Naive thymus-derived CD4-positive, alpha-beta T cell (primary cell): ENCODE measurements at places on chromosomes 11 and 22.

DNA sequence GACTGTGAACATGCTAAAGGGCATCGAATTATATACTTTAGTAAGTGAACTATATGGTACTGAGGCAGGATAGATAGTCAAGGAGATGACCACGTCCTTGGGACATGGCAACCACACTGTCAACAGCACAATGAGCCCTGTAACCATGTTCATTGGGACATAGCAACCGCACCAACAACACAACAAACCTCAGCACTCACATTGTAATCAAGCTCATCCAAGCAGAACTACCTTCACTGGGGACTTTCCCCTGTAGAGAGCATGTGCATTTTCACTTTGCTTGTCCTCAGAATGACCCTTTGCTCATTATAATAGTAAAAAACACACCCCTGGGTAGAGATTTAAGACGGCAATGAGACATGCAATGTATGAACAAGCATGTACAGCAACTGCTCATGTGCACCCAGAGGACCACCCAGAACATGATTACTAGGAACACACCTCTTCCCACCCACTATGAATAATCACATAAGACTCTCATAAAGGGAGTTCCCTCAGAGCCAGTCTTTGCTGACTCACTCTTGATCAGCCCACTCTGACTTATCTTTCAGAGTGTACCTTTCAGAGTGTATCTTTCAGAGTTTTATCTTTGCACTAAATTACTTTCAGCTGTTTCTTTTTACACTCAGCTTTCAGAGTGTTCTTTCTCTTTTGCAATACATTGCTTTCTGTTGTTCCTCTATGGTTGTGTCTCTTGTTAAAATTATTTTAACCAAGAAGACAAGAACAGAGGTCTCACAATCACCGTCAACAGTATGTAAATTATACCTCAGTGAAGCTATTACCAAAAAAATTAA lies 4.1 kb upstream of the PLAAT2 start:
- DNase-seq, result peak; percentile 56

DNA sequence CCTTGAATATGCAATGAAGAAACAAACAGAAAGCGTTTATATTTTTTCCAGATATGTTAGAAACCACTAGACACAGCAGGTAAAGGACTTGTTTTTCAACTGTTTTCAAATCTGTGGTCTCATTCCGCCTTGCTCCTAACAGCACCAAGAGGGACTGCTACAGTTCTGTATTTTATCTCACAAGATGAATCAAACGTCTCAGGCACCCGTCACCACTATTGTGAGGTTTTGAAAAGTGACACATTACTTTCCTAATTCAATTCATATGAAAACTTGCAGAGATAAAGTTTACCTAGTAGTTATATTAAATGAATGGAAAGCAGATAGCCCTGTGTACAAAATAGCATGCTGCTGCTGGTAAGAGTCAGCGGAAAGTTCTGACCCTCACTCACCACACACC lies 386.3 kb downstream of the ETS1 start:
- DNase-seq, result no peak

GRCh38 chr11:44870181-44870580 lies 80.5 kb downstream of the TP53I11 start:
- DNase-seq, result no peak

DNA sequence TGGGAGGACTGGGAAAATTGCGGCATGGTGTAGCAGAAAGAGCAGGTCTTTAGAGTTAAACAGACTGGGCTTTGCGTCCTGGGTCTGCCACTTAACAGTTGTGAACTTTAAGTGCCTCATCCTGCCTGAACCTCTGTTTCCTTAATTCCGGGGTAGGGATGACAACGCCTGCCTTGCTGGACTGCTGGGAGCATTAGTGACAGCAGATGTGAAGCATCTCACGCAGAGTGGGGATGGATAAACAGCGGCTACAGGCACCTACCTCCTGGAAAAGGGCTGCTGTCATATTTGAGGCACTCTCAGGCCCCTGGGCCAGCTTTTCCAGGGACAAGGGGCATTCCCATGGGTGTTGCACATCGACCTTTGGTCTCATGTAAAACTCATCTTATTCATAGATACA lies 572.2 kb downstream of the TBC1D22A start:
- no peak for DNase-seq

DNA sequence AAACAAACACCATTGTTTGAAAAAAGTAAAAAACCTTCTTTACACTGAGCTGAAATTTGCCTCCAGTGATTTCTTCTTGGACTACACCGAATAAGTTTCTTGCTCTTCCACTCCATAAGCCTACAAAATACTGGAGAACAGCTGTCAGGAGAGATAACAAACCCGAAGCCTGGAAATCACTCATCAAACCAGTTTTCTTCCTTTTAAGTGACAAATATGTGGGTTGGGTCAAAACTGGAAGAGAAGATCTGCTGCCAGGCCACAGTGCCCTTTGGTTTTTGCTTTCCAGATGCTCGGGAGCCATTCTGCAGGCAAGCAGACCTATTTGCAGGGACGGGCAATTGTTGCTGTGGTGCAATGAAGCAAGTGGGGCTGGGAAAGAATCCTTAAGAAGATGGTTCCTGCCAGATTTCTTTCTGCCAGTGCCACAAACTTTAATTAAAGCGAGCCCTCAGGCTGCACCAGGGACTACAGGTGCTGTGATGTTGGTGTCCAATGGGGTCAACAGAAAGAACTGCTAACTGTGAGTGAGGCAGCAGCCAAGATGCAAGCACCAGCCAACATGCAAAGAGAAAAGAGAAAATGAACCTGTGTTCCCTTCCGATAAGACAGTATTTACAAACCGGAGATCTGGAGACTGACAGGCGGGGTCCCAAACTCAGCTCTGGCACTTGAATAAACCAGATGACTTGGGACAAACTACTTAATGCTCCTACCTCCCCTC lies 44.8 kb upstream of the SMCO4 start:
- DNase-seq, result no peak

DNA sequence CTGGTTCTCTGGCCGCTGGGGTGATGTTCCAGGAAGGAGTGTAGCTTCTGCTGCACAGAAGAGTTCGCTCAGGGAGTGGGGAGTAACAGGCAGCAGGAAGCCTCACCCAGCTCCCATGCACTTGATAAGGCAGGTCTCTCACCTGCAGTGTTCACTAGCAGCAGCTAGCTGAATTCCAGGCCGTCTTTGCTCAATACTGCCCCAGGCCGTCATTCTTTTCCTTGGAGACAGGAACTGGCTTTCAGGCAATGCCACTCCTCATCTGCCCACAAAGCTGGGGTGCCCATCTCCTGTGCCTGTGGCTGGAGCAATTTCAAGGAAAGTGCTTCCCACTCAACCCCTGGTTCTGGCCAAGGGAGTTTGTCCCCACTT lies 66.1 kb downstream of the ARHGAP42 start:
- no peak for DNase-seq

DNA sequence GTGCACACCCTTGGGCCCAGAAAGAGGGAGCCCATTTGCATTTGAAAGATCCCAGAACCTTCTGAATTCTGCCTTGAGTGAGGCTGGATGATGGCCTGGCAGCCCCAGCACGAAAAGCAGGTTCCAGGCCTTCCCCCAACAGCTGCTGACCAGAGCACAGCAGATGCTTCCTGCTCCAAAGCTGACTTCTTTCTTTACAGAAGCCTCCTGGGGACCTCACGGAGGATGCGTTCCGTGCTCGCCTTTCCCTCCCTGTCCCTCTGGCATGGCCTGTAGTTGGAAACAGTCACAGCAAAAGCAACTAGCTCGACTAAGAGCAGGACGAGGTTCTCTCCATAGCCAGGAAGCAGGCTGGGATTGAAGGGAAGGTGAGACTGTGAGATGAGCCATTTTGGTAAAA lies 107.7 kb upstream of the B3GAT1 start:
- no peak for DNase-seq

GRCh38 chr11:76802621-76803020 lies 19.5 kb downstream of the TSKU start:
- no peak for DNase-seq

DNA sequence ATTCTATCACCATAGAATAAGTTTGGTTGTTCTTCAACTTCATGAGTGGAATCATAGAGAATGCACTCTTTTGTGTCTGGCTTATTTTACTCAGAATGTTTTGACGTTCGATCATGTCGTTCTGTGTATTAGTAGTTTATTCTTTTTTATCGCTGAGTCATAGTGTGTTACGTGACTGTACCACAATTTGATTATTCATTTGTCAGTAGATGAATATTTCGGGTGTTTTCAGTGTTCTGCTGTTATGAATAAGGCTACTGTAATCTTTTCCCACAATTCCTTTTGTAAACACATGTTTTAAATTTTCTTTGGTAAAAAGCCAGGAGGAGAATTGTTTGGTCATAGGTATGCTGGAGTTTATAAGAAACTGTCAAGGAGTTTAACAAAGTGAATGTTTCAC lies 279.9 kb upstream of the B3GAT1 start:
- DNase-seq, result no peak
